ENCODE measurements at places on chromosomes 16 and 17. TPM values are rescaled to one million over a fixed set of nuclear protein-coding genes. Genes with fewer than 3 reads are reported as not detected.

DNA sequence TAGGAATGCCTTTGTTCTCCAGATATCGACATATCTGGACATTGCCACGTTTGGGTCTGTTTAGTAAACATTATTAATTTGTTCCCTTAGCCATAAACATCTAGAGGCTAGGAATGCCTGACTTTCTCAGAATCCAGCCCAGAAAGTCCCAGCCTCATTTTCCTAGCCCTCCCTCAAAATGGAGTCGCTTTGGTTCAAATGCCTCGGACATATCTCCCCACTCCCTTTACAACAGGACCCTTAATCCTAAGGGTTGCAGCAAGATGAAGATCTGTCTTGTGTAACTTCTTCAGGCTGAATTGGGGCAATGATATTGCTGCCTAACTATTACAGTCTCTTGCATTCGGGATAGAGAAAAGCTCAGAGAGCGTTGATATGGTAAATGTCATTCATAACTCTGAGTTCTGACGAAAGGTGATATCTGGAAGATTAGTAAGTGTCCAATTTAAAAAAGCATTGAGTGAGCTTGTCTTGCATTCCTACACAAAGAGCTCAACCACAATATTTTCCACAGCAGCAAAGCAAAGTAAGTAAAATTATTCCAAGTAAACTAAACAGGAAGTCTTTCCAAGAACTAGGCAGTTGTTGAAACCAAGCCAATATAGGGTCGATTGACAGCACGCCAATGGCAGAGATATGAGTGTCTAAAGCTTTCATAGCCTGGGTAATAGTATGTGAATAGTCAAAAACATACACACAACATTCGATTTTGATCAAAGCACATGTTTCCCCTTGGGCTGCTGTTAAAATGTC, 46.0 kb upstream of the ARL4D start:
- ATAC-seq: no peak

GRCh38 chr16:88732172-88732960, 26.1 kb downstream of the CTU2 start:
- ATAC-seq: no peak

GRCh38 chr16:70804734-70805169, 3.8 kb upstream of the VAC14 start:
- no peak for ATAC-seq

DNA sequence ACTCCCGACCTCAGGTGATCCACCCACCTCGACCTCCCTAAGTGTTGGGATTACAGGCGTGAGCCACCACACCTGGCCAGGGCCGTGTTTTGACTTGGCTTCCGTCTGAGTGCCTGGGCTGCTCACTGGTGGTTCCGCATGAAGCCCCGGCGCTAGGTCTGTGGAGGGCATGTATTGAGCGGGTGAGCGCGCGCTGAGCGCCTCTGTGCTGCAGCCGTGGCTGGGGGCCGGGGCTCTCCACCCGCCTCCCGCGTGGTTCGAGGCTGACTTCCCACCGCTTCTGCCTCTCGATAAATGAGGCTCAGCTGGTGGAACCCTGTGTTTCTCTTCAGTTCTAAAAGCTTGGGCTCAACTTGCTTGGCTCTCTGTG, 38.9 kb upstream of the ATP2A3 start:
- ATAC-seq: no peak

- ATAC-seq: no peak
Observed at GRCh38 chr17:9987779-9988585, 82.9 kb upstream of the RCVRN start.

- ATAC-seq: peak; percentile 25
Observed at GRCh38 chr17:63834431-63835166, 7.1 kb upstream of the FTSJ3 start.

- no peak for ATAC-seq
Observed at GRCh38 chr16:31099860-31100638, 5.5 kb upstream of the VKORC1 start.

- ATAC-seq: peak; percentile 80
Observed at GRCh38 chr16:22813948-22814710, at the start of gene HS3ST2. TSS of gene HS3ST2 (plus strand) at chr16:22814162. CDS start at chr16:22814611, 449 bp downstream.

Gene TPPP3
- 4.0 TPM for total RNA-seq

Gene ARL16
- total RNA-seq: 56.2 TPM

Gene C1QL1
- 3.2 TPM for total RNA-seq
